ENCODE measurements at places on chromosomes 1 and 21. TPM values are rescaled to one million over a fixed set of nuclear protein-coding genes. Genes with fewer than 3 reads are reported as not detected.

The DCDC2B gene
- polyA plus RNA-seq, result 0.67 TPM

The FAM229A gene
- 7.4 TPM for polyA plus RNA-seq

The SPRR3 gene
- polyA plus RNA-seq, result not detected

The KIRREL1 gene
- 28.7 TPM for polyA plus RNA-seq

The PAQR6 gene
- polyA plus RNA-seq, result 5.2 TPM

The RIPK4 gene
- 0.32 TPM for polyA plus RNA-seq

The CHD5 gene
- polyA plus RNA-seq, result 0.35 TPM

The PRKAA2 gene
- polyA plus RNA-seq, result 54.4 TPM

The CD1E gene
- polyA plus RNA-seq, result 0.32 TPM

The RASAL2 gene
- 16.0 TPM for polyA plus RNA-seq

The CPT2 gene
- polyA plus RNA-seq, result 12.9 TPM

The SPATA17 gene
- polyA plus RNA-seq, result 2.3 TPM

The KCTD3 gene
- polyA plus RNA-seq, result 41.4 TPM

The MARCKSL1 gene
- 173 TPM for polyA plus RNA-seq

The SMCP gene
- not detected for polyA plus RNA-seq

The LYPD8 gene
- polyA plus RNA-seq, result not detected

The ALPL gene
- 3.1 TPM for polyA plus RNA-seq

The FCRL2 gene
- not detected for polyA plus RNA-seq

The PSMD4 gene
- 121 TPM for polyA plus RNA-seq

The SLC44A3 gene
- 4.6 TPM for polyA plus RNA-seq

The KIF26B gene
- polyA plus RNA-seq, result 0.99 TPM

The DEGS1 gene
- 42.3 TPM for polyA plus RNA-seq

The PSMB2 gene
- 57.6 TPM for polyA plus RNA-seq

The LCE1E gene
- polyA plus RNA-seq, result not detected

The KAZN gene
- 14.6 TPM for polyA plus RNA-seq

The NGF gene
- polyA plus RNA-seq, result 2.5 TPM
